Dermis blood vessel endothelial cell (primary cell): ENCODE measurements at places on chromosomes 2 and 18.

DNA sequence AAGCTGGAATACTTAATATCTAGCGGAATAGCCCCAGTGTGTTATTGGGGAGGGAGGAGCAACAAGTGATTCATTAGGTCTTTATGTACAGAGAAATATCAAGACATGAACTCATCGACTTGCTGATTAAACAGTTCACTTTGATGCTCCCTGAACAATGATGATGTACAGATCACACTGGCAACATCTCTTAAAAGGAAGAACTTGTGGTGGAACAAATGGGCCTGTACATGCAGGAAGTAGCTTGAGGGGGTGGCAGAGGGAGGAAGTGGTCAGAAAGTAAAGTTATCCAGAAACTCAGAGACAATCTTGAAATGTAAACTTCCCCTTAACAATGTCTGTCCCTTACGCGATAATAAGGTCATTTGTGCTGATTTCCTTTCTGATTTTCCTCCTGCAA, 90.5 kb downstream of the NXPH2 start:
- DNase-seq: no peak

- DNase-seq: peak; percentile 33
These were observed 47.7 kb upstream of the WDR75 start for GRCh38 chr2:189393440-189394111.

GRCh38 chr2:56287508-56287907, 103.7 kb downstream of the CCDC85A start:
- no peak for DNase-seq

DNA sequence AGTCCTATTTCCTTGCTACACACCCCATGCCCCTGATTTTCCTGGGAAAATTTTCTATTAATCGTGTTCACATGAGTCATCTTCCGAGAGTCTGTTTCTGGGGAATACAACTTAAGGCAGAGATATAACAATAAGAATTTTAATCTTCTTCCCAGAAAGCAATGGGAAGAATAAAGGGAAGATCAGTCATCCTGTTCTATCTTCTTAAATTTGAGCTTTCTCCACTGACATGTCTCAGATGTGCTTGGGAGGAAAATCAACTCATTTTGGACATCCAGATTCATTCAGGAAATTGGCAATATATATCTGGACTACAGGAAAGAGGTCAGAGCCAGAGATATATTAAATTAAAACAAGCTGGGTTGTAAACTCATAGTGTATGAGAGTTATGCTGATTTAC, 62.3 kb upstream of the SPAG16 start:
- DNase-seq: no peak

DNA sequence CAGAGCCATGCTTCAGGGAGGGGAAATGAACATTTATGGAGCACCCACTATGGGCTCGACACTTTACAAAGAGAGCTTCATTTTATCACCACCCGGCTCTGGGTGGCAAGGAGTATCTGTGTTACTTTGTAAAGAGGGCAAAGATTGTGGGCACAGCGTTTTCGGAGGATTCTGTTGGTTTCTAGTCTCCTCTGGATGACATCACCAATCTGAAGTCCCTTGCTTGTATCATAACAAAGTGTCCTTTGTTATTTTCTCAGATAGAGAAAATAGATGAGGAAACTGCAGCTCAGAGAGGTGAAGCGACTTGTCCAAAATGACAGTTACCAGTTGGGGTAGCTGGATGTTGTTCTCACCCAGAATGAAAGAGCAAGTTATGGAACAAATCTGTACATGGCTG, 162.8 kb downstream of the GLI2 start:
- DNase-seq: no peak

GRCh38 chr2:118865106-118865505, 17.7 kb upstream of the EN1 start:
- DNase-seq: peak; percentile 78

DNA sequence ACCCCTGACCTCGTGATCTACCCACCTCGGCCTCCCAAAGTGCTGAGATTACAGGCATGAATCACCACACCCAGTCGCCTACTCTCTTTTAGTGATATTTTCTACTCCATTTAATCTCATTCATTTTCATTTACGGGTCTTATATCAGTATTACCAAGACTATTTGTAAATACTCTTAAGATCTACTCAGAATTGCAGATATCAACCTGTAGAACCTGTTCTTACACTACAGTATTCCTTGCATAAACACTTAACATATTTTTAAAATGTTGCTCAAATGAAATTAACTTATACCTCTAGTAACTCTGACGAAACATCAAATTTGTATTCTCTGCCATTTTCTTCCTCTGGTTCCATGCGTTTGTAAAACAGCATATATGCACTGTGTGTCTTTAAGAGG, 79.3 kb downstream of the C2orf74 start:
- DNase-seq: no peak

DNA sequence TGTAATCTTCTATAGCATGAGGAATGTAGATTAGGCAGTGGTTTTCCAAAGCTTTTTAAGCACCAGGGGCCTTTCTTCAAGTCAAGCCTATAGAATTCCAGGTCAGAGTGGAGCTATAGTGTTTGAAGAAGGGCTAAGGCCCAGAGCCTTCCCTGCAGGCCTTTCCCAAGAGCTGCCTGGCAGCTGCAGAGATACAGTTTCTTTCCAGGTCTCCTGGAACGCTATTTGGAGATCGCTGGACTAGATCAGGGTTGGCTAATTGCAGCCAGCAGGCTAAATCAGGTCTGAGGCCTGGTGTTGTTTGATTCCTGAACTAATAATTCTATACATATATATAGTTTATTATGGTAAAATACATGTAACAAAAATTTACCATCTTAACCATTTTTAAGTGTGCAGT, 319.0 kb upstream of the SPRED2 start:
- DNase-seq: no peak

- no peak for DNase-seq
These were observed 481.9 kb upstream of the SETBP1 start for GRCh38 chr18:44198612-44199284.

- peak; percentile 85 for DNase-seq
These were observed 67.3 kb upstream of the TEX51 start for GRCh38 chr2:126831234-126832005.

DNA sequence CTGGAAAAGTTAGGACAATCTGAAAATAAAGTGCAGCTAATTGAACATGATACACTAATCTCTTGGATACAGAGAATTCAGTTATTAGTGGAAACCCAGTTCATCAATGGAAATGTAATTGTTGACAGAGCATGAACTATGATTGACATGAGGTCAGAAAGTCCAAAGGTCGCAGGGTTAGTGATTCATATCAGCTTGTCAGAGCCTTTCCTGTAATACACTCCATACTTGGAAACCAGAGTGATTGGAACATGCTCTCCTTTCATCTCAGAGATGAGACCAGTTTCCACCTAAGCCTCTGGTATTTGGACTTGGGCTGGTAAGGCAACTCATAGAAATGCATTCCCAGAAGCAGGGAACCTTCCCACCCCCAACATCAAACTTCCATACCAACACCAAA, 8.5 kb upstream of the NCKAP5 start:
- DNase-seq: no peak

- DNase-seq: no peak
These were observed 36.9 kb upstream of the ITM2C start for GRCh38 chr2:230827774-230828271.

DNA sequence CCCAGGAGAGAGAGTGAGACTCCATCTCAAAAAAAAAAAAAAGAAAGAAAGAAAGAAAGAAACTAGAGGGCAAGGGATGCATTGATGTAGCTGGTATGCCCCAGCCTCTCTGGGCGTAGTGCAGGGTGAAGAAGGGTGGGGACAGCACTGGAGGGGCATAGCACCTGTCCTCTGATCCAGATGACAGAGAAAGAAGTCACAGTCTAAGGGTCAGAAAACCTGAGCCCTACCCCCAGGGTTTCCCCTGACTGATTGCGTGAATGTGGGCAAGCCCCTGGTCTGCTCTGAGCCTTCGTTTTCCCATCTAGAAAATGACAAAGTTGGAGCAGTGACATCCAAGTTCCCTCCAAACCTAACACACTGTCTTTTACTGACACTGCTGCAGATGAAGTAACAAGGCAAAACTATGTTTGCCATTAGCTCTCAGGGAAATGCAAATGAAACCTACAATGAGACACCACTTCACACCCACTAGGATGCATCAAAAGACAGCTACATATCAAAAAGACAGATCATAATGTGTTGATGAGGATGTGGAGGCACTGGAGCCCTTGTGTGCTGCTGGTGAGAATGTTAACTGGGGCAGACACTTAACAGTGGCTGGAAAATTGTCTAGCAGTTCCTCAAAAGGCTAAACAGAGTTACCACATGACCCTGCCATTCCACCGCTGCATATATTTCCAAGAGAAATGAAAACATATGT, 19.5 kb upstream of the YWHAQ start:
- no peak for DNase-seq

GRCh38 chr2:210172219-210172575, 988 bp upstream of the KANSL1L start:
- DNase-seq: no peak

DNA sequence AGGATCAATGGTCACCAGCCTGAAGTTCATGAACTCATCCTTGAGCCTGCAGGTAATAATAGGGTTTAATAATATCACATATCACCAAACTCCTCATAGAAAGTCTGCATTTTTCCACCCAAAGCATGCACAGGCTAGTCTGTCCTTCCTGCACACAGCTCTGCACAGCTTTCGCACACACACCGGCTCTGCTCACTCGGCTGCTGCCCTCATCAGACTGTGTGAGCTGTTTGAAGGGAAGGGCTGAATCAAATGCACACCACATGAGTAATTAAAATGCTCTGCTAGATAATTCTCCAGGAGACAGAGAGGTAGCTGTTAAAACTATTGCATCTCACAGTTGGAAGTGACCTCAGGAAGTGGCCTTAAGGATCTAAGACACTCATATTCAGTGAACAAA, 108.4 kb upstream of the YPEL5 start:
- no peak for DNase-seq

GRCh38 chr2:100513650-100514049, 43.4 kb downstream of the NMS start:
- DNase-seq: no peak

DNA sequence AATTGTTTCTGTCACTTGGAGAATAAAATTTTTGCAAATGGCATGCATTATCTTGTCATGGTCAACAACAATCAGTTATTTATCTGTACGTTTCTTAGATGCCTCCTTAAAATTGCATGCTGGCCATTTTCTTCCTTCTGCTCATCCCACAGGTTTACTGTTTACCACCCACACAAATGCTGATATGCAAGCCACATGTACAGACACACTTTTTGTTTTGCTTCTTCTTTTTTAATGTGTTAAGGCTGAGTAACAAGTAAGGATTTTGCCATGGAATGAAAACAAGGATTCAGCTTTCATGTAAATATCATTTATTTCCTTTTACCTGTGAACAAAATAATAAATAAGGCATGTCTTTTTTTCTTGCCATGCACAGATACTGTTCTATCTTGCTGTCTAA, 1077.1 kb upstream of the ZEB2 start:
- no peak for DNase-seq

DNA sequence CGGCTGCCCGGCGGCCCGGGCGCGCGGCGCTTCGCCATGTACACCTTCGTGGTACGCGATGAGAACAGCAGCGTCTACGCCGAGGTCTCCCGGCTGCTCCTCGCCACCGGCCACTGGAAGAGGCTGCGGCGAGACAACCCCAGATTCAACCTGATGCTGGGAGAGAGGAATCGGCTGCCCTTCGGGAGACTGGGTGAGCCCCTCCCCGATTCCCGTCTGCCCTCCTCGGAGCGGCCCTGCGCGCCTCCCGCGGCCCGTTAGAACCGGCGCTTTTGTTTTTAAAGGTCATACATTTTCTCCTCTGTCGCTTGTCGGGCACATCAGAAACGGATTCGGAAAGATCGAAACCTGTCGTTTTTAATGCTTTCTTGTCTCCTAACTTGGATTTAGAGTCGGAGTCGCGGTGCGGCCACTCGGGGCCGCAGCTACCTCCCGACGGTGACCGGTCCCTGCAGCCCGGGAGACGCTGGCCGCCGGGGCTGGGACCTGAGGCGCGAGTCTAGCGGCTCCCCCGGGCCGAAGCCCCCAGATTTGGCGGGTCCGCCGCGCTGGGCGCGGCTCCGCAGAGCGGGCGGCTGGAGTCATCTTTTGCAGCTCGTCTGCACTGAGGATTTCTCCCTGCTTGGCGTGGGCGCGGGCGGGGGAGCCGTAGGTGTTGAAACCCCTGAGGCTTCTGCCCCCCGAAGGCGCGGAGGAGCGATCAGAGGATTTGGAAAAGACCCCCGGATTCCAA, 519 bp downstream of the TTL start:
- DNase-seq: peak; percentile 59

DNA sequence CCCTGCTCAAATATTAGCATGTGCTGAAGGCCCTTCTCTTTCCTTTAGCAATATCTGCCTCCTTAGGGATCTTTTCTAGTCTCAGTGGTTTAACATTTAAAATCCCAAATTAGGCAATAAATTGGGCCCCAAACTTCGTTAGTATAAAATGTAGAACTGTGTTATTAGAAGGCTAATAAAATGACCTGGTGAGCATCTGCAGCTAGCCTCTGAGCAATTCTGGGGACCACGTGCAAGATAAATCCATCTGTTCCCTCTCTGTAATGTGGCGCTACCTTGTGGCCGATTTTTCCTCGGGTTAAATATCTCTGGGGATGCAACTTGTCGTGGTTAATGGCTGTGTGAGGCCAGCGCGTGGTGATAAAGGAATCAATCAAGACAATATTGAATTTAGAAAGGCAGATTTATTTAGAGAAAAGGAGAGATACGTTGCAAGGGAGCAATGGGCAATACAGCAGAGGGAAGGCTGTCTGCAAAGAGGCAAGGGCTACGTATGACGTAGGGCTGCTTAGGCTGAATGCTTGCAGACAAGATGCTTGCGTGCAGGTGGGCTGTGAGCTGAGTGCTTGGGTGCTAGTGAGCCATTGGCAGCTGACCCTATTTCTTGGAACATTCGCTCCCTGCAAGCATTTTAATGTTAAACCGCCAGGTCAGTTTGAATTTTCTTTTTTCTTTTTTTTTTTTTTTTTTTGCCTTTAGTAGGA, 18.5 kb upstream of the IL36G start:
- DNase-seq: peak; percentile 9

DNA sequence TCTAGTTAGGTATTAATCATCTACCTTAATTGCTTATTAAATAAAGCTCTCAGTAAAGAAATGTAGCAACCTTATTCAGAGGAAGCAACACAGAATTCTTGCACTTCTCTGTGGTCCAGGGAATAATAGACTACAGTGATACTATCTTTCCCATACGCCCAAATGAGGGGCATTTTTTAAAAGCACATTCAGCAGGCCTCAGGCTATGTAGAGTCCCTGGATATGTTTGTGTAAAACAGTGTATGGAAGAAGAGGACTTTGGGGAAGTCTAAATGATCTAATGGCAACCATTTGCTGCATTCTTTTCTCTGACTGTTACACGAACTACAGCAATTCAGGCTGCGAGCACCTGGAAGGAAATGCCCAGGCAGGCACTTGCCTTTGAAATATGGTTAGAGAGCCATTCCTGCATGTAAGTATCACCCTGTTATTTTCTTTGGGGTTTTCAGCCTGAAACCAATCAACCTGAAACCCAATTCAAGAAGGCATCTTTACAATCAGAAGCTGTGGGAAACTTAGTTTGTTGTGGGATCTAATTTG, 1814.7 kb upstream of the CELF4 start:
- no peak for DNase-seq
